ENCODE measurements at places on chromosomes 3 and 15.

GRCh38 chr3:187998611-187999010 is 155.3 kb upstream of the LPP start:
- no peak for DNase-seq

- no peak for DNase-seq
Observed at GRCh38 chr3:133293397-133294110, 106.3 kb upstream of the BFSP2 start.

DNA sequence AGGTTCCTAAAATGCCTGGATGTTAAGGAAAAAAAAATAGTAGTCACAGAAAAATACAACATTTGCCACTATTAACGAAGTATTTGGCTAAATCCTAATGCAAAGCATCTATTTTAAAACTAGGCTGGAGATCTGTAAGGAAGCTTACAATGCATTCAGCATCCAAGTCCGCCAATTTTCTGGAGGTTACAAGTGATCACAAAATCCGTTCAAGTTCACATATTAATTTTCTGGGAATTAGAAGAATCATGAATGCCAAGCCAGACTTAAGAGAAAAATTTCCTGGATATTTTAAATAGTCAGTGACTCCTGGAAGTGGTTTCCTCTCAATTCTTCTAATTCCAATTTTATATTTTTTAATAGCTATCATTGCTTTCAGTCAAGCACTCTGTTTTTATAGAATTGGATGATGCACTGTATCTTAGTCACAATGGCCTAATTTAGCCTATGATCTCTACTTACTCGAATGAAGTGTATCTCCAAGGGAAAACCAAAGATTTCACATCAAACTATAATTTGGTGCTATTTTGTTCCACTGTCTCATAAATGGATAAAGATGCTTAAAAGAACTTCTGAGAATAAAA is 60.4 kb downstream of the P3H2 start:
- DNase-seq: no peak

- no peak for DNase-seq
Observed at GRCh38 chr3:13260259-13261103, 159.6 kb downstream of the NUP210 start.

DNA sequence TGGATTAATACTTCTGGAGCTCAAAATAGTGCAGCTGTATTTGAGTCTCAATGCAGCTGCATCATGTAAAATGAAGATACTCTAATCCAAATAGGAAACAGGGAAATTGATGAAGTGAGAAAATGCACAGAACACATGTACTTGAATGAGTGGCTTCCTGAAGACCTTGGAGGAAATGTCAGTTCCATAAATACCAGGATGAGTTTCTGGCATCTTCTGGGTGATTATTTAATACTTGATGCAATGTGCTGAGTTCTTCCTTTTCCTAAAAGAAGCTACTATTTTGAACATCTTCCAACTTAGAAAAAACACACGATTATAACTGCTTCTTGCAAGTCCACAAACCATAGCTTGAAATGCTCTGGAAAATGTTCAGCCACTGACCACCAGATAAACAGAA is 162.8 kb downstream of the SLC9A9 start:
- no peak for DNase-seq

DNA sequence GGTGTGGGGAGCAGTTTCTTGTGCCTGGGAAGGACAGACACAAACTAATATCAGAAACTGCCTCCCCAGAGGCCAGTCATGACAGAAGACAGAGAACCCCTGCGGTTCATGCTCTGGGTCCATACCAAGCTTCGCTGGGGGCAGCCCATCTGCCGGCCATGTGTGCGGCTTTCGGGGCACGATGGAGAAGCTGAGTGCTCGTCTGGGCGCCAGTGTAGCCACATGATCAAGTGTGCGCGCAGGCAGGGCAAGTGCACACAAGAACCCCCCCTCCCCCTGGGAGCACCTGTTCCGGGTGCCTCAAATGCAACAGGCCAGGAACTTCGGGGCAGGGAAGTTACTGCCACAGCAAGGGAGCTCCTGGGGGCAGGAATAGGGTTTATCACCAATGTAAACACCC is 1.8 kb downstream of the ADAMTS17 start:
- peak; percentile 46 for DNase-seq

DNA sequence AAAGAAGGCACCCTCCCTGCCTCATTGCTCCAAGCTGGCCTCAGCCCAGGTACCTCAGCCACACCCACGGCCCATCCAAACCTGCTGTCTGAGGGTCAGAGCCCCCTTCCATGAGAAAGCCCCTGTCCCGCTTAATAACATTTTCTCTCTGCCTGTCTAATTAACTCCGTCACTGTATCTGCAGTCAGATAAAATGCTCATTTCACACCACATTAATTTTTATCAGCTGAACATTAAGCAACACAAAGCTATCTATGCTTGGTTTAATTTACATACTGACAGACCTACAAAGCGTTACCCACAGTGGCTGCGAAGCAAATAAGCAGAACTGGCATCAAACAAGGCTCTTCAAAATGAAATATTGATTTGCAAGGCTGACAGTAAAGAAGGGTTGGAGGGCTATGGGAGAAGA is 309.8 kb upstream of the ICE2 start:
- no peak for DNase-seq

- no peak for DNase-seq
Observed at GRCh38 chr15:68042156-68042854, 11.8 kb upstream of the PIAS1 start.

DNA sequence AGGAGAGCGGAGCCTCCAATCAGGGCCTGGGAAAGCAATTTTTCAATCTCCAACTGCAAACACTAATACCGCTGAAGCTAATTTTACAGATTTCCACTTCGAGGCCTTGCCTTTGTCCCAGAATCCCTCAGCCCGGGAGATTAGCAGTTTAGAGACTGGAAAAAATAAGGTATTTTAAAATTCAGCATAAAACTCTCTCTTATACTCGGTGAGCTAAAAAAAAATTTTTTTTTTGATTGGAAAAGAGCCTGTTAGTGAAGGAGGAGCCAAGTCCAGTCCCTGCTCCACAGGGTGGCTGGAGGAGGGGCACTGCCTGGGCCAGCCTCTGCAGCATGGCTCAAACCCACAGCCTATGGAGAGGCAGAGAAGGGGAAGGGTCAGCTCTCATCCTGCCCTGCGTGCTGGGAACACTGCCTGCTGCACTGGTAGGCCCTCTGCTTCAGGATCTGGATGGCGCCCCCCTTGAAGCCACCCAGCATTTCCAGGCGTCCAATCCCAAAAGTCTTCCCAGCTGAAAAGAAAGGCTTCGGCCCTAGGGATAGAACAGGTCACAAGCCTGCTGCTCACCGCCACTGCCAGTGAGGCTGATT is 48.9 kb downstream of the CACNA2D2 start:
- DNase-seq: no peak

GRCh38 chr3:69330891-69331400 is 54.9 kb downstream of the FRMD4B start:
- DNase-seq: no peak

- DNase-seq: no peak
Observed at GRCh38 chr15:71716990-71717389, 93.4 kb upstream of the NR2E3 start.

GRCh38 chr3:29169451-29169850 is 111.4 kb upstream of the RBMS3 start:
- no peak for DNase-seq

- DNase-seq: no peak
Observed at GRCh38 chr3:191889756-191890155, 428.8 kb downstream of the PYDC2 start.

GRCh38 chr3:64426551-64426950 is 201.3 kb upstream of the PRICKLE2 start:
- DNase-seq: no peak

DNA sequence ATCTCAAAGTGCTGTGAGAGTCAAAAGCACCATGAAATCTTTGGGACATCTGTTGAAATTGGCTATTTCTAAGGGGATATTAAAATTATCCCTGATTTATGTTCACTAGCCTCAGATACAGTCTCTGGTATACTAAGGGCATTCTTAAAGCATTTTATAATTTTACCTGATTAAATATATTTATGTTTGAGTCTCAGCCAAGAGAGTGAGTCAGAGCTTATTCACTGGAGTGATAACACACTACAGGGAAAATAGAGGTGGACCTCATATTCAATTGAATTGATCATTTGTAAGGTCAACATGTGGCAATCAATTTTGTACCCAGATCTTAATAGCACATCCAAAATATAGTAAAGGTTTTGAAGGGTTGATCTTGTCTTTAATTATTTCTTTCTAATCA is 733.6 kb downstream of the EPHA3 start:
- DNase-seq: no peak

DNA sequence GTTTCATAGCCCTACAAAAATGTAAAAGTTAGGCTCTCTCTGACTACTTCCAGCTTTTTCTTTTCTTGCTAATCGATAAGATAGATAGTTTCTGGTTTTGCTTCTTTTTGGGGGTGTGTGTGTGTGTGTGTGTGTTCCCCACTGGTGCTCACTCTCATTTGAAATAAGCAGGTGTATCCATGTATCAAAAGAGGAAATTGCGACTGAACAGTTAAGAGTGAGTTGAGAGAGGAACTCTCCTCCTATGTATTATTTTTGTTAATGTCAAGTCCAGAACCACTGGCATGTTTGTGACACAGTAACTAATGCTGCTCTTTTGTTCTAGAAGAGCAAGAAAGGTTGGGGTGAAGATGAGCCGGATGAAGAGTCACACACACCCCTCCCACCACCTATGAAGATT is 96.7 kb upstream of the UMPS start:
- DNase-seq: no peak

GRCh38 chr3:21718943-21719591 is 31.9 kb downstream of the ZNF385D start:
- no peak for DNase-seq

GRCh38 chr15:92247649-92248242 is 145.9 kb upstream of the ST8SIA2 start:
- DNase-seq: no peak

DNA sequence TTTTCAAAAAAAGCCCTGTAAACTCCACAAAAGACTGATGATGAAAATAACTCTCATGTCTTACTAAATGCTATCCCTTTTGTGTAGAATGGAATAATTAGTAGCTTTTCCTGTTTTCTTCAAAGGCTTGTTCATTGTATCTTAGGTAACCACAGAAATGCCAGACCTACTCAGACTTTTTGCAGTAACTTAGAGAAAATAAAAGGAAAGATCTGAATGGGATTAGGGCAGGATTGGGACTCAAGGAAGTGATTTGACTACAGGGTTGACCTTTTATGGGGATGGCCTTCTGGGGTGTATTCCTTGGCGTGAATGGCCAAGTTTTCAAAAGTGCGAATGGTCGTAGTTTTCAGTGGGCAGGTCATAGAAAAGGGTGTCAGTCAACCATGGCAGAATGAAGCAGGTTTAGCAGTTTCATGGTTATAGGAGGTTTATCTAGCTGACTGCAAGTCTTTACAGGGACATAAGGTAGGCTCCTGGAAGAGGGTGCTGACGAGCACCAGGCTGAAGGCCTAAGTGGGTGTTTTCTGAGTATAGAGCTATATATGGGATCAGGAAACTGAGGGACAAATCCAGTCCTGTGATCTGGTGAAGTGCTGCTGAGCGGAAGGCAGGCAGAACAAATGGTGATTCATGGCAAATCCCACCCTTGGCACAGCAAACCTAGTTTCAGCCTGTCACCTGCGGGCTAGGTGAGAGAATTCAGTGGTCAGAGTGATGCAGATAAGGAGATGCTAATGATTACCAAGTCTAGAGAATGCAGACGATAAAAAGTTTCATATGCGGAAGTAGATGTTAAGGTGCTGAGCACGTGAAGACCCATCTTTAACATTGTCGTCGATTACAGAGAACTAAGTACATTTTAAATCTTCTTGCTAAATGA is 46.4 kb downstream of the IL1RAP start:
- DNase-seq: no peak

DNA sequence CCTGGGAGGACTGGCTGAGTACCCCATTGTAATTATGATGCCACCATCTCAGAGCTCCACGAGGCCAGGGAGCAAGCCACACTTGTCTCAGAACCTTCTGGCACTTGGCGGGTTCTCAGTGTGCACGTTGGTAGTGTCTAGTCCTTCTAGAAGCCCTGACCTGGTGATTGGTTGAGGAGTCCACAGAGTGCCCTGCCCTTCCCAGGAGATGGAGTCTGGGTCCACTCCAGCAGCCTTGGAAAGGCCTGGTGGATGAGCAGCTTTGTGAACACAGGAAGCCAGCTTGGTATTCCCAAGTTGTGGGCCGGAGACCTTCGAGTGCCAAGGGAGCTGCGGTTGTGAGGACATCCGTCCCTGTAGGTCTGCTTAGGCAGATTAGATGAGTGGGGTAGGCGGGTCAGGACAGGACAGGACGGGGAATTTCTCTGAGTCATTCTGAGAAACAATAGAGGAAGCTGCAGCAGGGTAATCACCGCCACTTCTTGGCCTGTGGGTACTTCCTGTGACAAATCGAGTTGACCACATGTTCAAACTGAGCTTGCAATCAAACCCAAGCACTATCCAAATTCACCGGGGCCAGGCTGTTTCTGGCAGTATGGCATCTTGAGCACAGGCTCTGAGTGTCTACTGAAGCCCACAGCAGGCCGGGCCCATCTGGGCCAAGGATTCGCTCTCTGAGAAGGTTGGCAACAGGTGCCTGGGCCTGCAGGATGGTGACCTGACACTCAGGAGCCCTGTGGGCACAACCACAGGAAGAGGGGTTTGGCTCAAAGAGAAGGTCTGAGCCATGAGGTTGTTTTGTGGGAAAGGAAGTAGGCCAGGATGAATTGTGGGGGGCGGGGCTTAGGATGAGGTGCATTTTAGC is 71.5 kb upstream of the PLXNA1 start:
- DNase-seq: no peak

DNA sequence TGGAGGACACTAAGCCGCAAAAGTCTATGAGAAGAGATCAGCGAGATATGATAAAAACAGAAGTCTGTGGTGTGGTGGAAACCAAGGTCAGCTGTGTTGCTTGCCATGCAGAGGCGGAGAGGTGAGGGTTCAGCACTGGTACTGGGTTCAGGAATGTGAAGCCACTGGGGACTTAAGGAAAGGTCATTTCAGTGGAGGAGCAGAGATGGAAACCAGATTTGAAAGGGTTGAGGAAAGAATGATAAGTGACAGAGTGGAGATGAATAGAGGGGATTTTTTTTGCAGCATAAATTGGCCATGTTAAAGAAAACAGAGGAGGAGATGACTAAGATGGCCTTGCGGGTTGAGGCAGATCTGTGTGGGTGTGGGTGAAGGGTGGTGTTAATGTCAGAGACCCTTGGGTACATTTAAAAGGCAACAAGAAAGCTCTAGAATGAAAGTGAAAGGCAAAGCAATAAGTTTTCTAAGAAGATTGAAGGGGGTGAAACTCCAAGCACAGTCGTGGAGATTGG is 265.5 kb downstream of the ADAMTSL3 start:
- no peak for DNase-seq

- DNase-seq: no peak
Observed at GRCh38 chr15:69172847-69173246, 12.4 kb downstream of the GLCE start.

- no peak for DNase-seq
Observed at GRCh38 chr3:25088284-25088683, 339.8 kb upstream of the RARB start.
